Caki2 (cell line): ENCODE measurements at places on chromosomes 11 and 22.

- peak; percentile 14 for DNase-seq
Observed at GRCh38 chr11:59918987-59919589, 19.1 kb upstream of the OOSP1 start.

GRCh38 chr11:10412266-10412665 lies 42.8 kb upstream of the AMPD3 start:
- no peak for DNase-seq

GRCh38 chr11:1224111-1224490 lies 1.2 kb downstream of the MUC5B start:
- no peak for DNase-seq

DNA sequence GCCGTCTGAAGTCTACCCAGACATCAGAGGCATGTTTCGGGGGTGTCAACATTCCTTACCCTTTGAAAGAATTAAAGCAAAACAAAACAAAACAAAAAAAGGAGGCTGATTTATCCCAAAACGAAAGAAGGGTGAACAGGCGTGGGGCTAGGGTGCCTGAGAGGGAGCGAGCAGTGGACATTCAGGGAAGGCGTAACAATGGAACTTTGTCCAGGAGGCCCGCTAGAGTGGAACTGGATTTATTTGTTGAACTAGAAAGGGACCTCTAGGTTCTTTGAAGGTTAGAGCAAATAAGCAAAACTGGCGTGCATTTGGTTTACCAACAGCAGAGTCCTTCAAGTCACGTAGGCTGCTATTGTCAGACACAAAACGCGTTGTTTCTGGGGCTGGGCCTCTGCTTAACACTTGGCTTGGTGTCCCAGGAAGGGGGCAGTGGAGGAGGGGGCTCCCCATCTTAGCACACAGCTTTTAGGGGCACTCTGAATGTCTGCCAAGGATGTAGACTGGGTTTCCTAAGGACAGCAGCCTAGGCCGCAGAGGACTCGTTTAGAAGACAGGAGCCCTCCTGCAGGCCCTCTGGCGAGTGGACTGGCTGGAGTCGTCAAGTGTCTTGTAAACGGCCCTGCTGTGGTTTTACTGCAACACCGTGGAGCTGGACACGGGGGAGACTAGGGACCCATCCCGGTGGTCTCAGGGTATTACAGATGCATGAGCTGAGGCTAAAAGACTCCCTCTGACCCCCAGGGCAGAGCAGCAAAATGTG lies 203.7 kb upstream of the SORL1-AS1 start:
- no peak for DNase-seq

GRCh38 chr11:29482510-29482909 lies 534.3 kb downstream of the KCNA4 start:
- DNase-seq: peak; percentile 73

GRCh38 chr22:25176175-25176574 lies 23.5 kb upstream of the CRYBB3 start:
- DNase-seq: no peak

- DNase-seq: no peak
Observed at GRCh38 chr11:117449111-117449693, 121.5 kb downstream of the CEP164 start.

GRCh38 chr11:62245271-62245753 lies 3.3 kb downstream of the SCGB1D2 start:
- no peak for DNase-seq

DNA sequence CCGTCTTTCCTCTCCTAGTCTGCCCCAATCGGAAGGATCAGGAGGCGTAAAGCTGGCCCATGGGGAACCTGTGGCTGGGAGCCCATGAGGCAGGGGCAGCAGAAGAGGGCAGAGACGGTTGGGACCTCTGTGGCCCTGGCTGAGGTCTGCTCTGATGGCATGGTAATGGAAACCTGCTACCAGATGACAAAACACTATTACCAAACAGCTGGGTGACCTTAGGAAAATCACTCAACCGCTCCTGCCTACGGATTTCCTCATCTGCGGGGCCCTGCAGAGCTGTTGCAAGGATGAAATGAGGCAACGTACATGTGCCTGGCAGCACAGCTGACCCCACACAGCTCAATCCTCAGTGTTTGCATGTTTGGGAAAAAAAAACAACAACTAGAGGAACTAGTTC lies 4.6 kb downstream of the AP5B1 start:
- no peak for DNase-seq

- DNase-seq: peak; percentile 16
Observed at GRCh38 chr11:128831174-128832120, 35.6 kb downstream of the KCNJ1 start.

GRCh38 chr11:75493626-75494025 lies 32.1 kb downstream of the GDPD5 start:
- DNase-seq: no peak

DNA sequence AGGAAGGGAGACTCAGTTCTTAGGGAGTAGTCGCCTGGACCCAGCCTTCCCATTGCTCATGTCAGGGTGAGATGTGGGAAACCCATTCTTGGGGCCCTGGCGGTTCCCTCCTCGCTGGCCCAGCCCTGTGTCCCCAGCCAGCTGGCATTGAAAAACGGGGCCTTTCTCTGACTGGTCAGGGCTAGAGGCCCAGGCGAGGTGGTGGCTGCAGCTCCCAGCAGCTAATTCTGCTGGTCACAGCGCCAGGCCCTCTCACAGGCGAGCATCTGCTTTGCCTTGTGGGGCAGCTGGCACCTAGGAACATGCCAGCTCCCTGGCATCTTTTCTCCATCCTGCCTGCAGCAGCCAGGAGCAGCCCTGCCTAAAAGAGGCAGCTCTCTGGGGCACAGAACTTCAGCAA lies 20.1 kb downstream of the TSPAN18 start:
- DNase-seq: no peak

DNA sequence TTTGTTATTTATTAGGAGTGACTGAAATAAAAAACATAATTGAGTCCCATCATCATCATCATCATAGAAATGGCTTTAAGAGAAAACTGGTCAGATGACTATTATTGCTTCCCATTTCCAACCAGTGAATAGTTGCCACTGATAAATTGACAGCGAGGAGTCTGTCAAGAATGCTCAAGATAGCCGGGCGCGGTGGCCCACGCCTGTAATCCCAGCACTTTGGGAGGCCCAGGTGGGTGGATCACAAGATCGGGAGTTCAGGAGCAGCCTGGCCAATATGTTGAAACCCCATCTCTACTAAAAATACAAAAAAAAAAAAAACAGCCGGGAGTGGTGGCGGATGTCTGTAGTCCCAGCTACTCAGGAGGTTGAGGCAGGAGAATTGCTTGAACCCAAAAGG lies 1.9 kb downstream of the WBP2NL start:
- DNase-seq: no peak

DNA sequence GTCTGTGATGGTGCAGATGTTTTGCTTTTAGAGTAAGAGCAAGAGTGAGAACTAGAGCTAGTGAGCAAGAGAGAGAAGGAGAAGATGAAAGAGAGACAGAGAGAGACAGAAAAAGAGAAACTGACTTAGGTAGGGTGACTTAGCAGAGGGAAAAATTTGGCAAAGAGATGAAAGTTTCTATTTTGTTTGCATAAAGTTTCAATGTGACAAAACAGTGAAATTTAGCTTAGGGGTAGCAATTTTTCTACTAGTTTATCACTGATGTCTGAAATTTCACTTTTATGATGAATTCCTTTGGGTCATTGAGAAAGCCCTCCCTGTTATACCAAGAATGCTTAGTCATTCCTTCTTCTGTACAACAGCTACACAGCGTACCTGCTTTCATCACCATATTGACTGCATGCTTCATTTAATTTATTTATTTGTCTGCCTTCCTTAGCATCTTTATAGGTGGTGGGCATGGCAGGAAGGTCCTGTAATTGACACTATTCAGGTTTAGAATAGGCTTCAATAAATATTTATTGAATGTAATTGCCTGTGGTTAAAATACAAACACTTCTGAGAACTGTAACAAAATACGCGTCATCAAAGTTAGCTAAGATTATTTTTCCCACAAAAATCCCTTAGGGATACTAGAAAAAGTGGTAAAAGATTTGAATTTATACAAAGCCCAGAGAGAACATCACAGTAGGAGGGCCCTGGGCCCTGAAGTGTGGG lies 19.9 kb upstream of the CTSC start:
- peak; percentile 88 for DNase-seq

GRCh38 chr11:118610773-118611432 lies 3.5 kb downstream of the PHLDB1 start:
- DNase-seq: no peak

- DNase-seq: no peak
Observed at GRCh38 chr11:127491589-127491988, 491.0 kb upstream of the KIRREL3 start.

DNA sequence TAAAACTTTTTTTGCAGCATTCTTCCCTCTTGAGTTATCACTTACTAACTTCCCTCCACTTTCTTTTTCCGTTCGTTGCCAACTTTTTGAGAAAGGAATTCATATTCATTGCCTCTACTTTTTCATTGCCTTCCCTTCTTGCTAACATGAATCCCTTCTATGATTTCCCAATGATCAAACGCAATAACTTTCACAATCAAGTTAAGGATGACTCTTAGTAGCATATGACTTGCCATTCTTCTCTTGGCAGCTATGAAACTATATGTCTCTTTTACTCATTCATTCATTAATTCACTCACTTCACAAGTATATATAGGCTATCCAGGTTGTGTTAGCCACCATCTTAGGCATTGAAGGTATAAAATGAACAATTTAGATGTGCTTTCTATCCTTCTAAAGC lies 16.6 kb upstream of the ARHGAP20 start:
- DNase-seq: no peak

DNA sequence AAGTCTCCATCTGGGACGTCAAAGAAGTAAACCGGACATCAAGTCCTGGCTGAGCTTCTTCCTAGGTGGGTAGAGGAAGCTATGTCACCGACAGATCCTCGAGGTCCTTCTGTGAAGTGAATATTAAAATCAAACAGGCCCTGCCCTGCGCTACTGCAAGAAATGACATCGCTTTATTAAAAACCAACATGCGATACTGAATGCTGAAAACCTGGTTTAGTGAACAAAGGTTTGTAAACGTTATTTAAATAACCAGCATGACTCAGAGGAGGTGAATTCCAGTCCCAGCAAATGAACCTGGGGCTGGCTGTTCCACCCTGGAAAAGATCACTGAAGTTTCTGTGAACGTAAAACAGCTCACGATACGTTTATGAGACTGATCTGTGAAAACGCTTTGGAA lies 645 bp downstream of the RTCB start:
- DNase-seq: peak; percentile 50

- DNase-seq: no peak
Observed at GRCh38 chr22:35525687-35526332, 14.8 kb upstream of the RASD2 start.

- DNase-seq: no peak
Observed at GRCh38 chr22:19621373-19622060, 92.8 kb upstream of the SEPTIN5 start.

- no peak for DNase-seq
Observed at GRCh38 chr22:26124991-26125725, 44.1 kb upstream of the SEZ6L start.

DNA sequence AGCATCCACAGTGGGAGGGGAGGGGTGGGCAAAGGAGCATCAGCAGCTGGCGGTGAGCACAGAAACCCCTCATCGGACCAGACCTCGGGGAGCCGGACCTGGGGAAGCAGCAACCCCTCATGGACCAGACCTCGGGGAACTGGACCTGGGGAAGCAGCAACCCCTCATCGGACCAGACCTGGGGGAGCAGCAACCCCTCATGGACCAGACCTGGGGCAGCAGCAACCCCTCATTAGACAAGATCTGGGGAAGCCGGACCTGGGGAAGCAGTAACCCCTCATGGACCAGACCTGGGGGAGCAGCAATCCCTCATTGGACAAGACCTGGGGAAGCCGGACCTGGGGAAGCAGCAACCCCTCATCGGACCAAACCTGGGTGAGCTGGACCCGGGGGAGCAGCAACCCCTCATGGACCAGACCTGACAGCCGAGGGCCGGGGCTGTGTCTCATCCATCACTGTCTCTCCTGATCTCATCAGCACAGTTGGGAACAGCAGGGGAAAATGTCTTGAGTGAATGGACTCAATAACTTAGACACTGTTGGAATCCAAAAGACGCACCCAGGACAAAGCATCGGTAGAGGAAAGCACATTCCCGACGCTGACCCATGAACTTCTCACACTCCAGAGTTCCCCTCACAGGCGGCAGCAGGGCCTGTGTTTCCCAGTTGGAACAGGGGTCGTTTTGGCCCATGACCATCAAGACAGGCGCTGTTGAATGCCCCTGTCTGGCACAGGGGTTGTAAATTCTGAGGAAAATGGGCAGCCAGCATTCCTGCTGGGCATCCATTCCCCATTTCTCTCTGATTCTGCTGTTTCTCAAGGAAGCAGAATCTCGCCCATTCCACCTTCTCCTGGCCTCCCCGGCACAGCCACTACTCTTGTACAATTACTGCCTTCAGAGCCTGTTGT lies 1494.6 kb downstream of the TBC1D22A start:
- no peak for DNase-seq

GRCh38 chr11:12207384-12208150 lies 97.2 kb downstream of the MICAL2 start:
- DNase-seq: no peak

DNA sequence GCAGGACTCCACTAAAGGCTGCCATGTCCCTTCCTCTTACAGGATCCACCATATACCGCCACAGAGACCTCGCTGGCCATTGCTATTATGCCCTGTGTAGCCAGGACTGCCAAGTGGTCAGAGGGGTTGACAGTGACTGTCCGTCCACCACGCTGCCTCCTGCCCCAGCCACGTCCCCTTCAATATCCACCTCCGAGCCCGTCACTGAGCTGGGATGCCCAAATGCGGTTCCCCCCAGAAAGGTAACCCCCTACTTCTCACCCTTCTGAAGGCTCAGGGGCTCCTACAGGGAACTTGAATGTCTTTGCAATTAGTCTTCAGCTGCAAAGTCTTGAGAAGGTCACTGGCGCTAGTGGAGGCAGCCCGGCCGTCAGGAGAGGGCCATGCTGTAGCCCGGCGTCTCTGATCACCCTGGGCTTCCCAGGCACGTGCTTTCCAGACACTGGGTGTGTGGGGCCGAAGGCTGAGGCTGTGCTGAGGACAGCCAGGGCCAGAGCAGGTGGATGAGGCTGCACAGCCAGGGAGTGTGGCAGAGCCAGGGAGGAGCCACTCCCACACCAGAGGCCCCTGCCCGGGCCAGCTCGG lies 30.0 kb upstream of the MUC5B start:
- DNase-seq: no peak

DNA sequence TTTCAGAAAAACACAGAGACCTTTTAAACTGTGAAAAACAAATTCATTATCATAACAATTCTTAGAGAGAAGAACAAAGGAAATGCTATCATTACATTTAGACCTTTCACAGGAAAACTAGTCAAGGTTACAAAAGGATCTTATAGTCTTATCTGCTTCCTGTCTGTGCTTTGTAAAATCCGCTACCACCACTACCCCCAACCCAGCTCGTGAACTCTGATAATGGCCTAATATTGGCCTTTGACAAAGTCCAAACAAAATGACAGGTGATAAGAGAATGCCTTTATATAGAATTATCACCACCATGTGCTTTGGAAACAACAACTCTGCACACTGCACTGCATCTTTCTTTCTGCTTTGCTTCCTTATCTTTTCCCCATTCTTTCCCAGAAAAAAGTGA lies 272.5 kb downstream of the SBF2 start:
- DNase-seq: no peak

DNA sequence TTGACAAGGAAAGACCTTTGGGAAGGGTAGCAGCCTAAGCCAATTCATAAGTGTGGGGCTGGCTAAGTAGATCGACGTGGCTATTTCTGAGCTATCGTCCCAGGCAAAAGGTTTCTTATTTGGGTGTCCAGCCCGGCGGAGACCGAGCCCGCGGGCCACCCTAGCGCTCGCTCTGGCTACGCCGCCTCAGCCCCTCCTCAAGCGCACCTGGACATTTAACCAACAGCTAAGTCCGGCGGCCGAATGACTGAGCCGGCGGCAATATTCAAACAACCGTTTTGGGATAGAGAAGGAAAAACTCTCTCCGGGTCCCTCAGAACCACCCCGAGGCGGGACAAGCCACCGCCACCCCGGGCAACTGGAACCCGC lies 457 bp downstream of the RNF141 start:
- no peak for DNase-seq

GRCh38 chr11:10394229-10395101 lies 60.6 kb upstream of the AMPD3 start:
- no peak for DNase-seq
